GM23338 (cell line): ENCODE measurements at places on chromosomes 7 and 10. TPM values are rescaled to one million over a fixed set of nuclear protein-coding genes. Genes with fewer than 3 reads are reported as not detected.

Gene OR2A12
- polyA plus RNA-seq: not detected in 2 replicates

Gene MRLN
- not detected in 2 replicates for polyA plus RNA-seq

Gene LIPM
- polyA plus RNA-seq: not detected in 2 replicates

Gene ZNF37A
- 5.7 and 8.7 TPM in 2 replicates for polyA plus RNA-seq

GRCh38 chr7:155003376-155004214, 671 bp upstream of the PAXIP1 start:
- peak; percentile 78 for DNase-seq

DNA sequence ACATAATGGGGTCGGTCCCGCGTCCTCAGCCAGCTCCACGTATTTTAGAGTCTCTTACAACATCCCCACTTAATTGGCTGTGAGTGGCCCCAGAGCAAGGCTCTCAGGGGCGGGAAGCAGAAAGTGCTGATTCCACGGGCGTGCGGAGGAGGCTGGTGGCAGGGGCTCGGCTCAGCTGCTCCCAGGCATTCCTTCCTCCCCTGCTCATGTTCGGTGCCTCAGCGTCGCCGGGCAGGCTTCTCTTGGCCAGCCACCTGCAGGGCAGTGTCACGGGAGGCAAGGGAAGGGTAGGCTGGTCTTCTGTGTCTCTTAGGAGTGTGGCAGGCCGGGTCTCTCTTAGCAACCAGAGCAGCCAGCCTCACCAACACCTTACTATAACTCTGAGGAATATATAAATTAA, 33.8 kb downstream of the IL15RA start:
- peak; percentile 45 for DNase-seq

GRCh38 chr7:107661081-107661864, 645 bp downstream of the SLC26A4 start:
- peak; percentile 84 for DNase-seq

- peak; percentile 33 for DNase-seq
Measured at GRCh38 chr7:82164813-82165212, 278.8 kb downstream of the CACNA2D1 start.

DNA sequence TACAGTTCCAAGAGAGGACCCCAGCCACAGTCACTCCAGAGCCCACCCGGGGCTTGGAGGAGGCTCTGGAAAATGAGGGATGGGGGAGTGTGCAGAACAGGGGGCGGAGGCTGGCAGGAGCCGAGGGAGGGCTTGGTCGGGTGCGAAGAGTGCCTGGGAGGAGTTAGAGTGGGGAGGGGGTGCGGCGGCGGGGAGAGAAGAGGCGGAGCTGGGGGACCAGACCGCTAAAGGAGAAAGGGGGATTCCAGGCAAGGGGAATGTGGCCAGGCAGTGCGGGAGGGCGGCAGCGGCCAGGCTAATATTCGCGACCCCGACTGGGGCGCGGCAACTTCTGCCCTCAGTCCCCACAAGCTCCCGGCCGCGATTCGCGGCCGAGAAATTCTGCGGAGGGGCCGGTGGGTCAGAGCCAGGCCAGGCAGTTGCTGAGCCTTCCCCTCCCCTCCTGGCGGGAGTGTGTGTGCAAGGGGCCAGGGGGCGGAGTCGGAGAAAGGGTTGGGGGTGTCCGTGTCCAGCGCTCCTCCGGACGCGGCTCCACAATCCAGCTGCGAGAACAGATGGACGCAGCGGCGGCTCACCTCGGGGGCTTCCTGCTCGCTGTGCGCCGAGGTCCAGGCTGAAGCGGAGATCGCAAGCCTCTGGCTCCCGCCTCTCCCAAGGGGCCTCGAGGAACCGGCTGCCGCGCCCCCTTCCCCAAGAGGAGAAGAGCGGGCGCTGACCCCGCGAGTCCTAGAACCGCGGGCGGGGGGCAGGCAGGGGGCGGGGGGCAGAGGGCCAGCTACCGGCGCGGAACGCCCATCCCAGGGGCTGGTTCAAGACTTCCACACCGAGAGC, 612 bp upstream of the SLC18A3 start:
- DNase-seq: peak; percentile 83

- no peak for DNase-seq
Measured at GRCh38 chr10:48649349-48649944, 35.2 kb upstream of the WDFY4 start.

GRCh38 chr7:2175514-2175913, 57.2 kb downstream of the MAD1L1 start:
- DNase-seq: peak; percentile 33

DNA sequence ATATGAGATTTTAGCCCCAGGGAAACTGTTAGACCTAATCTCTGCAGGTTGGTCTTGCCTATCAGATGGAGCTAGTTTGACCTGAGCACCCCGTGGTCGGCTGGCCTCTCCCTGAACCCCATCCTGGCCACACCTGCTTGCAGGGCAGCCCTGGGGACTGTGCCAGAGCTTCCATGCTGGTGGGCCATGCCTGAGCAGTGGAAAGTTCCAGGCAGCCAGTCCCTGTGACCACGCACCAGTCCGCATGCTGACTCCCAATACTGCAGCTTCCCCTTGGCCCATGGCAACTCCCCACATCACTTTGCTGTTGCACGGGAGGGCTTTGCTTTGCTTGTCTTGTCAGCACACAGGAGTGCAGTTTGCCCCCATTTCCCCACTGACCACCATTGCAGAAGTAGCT, 427.8 kb upstream of the SEMA3D start:
- no peak for DNase-seq
